Peyer's patch (tissue), 4 donors: ENCODE measurements at places on chromosomes 13 and 19.
A peak's percentile ranks its signal among the peaks of the same experiment; 100 is the strongest.

DNA sequence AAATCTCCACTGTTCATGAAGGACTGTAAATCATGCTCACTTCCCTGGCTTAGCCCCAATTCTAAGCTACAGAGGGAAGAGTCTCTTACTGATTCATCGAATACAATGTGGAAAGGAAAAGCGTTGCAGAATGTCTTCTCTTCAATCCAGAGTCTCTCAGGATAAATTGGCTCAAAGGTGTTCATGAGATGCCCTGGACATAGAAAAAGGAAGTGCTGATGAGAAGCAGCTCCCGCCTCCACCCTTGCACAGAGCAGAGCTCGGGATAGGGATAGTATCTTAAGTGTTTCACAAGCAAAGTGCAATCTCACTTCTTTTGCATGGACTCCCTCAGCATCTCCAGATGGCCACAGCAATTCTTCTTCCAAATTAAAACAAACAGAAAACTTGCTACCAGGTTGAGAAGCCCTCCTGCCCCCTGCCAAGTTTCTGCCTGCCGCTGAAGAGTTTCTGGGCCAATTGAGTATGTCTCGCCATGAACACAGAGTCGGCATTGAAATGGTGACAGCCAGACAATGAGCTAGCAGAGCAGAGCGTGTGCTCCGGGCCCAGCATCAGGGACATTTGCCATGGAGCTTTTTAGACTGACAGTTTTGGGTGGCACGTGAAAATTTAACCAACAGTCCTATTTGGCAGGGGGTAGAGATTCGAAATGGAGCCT is 85.7 kb downstream of the C13orf42 start:
- no peaks in the 10 kb centered on the region for H3K4me1 ChIP-seq
- no peaks in the 10 kb centered on the region for H3K36me3 ChIP-seq
- H3K4me3 ChIP-seq, result no peak overlapping the region
- no peak for DNase-seq
- no peaks in the 10 kb centered on the region for H3K27me3 ChIP-seq
- H3K27ac ChIP-seq, result no peak overlapping the region

GRCh38 chr13:53463106-53463505 is 434.5 kb downstream of the OLFM4 start:
- H3K36me3 ChIP-seq, result no peaks in the 10 kb centered on the region
- no peak for DNase-seq
- no peaks in the 10 kb centered on the region for H3K4me1 ChIP-seq
- no peak overlapping the region for H3K4me3 ChIP-seq

- peak; percentile 46 for DNase-seq
- H3K27me3 ChIP-seq, result no peaks in the 10 kb centered on the region
- peaks cover 36% of the 10 kb centered on the region for H3K4me1 ChIP-seq
- H3K27ac ChIP-seq, result no peak overlapping the region
- no peaks in the 10 kb centered on the region for H3K36me3 ChIP-seq
- no peak overlapping the region for H3K4me3 ChIP-seq
Measured at GRCh38 chr19:33297401-33298145, 4.8 kb downstream of the CEBPA start.

DNA sequence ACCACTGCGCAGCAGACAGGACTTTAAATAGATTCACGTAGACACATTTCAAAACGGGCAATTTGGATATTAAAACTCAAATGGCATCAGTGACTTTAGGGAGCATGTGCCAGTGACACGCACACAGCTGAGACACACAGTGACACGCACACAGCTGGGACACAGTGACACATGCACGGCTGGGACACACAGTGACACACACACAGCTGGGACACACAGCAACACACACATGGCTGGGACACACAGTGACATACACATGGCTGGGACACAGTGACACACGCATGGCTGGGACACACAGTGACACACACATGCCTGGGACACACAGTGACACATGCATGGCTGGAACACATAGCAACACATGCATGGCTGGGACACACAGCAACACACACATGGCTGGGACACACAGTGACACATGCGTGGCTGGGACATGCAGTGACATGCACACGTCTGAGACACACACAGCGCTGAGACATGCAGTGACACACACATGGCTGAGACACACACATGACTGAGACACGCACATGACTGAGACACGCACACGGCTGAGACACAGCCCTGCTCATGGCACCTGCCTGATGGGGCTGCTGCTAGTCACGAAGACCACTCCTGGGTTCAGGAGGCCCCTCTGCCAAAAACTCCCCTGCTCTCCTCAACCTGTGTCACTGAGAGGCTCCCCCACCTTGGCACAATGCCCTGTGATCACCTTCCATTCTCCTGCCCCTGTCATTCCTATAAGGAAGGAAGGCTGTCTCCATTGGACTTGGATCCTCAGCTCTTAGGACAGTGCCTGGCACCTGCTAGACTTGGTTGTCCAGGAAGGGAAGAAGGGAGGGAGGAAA is 52.5 kb downstream of the SOX1 start:
- H3K4me3 ChIP-seq, result no peak overlapping the region
- no peaks in the 10 kb centered on the region for H3K36me3 ChIP-seq
- no peak overlapping the region for H3K27ac ChIP-seq

DNA sequence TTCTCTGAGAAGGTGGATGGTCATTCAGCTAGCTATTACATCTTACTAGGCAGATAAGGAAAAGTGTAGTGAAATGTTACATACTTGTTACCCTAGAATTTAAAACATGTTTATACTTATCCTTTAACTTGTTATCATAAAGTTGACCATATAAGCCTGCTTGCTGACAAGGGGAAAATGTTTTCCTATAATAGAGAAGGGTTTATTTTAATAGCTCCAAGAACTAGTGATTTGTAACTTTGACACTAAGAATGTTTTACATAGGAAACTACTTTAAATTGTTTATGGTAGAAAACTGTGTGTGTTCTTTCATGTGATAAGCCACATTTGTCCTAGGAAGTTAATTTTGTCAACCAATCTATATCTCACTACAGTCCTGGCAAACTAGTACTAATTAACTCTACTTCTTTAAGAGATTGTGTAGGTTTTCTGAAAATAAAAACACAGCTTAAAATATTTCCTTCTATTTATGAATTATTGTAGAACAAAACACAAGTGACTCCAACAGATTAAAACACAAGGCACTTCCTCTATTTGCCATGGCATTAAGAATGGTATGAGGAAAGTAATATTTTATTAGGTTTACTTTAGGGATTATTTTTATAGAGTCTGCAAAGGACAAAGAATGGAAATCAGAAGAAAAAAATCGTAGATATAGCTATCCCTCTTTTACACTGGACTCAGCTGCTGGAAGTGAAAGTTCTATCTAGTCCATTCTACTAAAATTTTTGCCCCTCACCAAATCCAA is 233.3 kb upstream of the NBEA start:
- no peak overlapping the region for H3K4me3 ChIP-seq
- no peak overlapping the region for H3K27ac ChIP-seq
- H3K36me3 ChIP-seq, result no peaks in the 10 kb centered on the region
- no peaks in the 10 kb centered on the region for H3K4me1 ChIP-seq
- DNase-seq, result no peak

GRCh38 chr19:21835429-21835809 is 563 bp downstream of the ZNF43 start:
- peak overlapping the region; percentile 87 for H3K27ac ChIP-seq
- DNase-seq, result no peak
- H3K36me3 ChIP-seq, result no peaks in the 10 kb centered on the region

GRCh38 chr13:73820285-73820684 is 313.9 kb downstream of the KLF12 start:
- no peaks in the 10 kb centered on the region for H3K27me3 ChIP-seq
- no peaks in the 10 kb centered on the region for H3K36me3 ChIP-seq
- no peak overlapping the region for H3K27ac ChIP-seq
- H3K4me1 ChIP-seq, result no peaks in the 10 kb centered on the region

DNA sequence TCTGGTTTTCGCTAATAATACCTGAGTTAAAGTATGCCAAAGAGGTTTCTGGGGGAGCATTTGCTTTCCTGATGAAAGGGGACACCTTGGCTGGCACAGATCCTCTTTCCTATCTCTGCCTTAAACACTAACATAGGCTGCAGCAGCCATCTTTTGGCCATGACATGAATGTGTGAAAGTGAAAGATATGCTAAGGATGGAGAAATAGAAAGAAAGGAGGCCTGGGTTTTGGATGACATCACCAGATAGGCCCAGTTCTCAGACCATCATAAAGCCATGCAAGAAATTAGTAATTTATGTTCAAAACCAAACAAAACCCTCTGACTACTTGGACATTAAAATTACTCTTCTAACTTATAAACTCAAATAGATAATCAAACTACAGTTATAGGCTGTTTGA is 279.7 kb downstream of the COG6 start:
- H3K27me3 ChIP-seq, result no peaks in the 10 kb centered on the region
- no peaks in the 10 kb centered on the region for H3K4me1 ChIP-seq
- H3K4me3 ChIP-seq, result no peak overlapping the region
- no peak overlapping the region for H3K27ac ChIP-seq
- no peak for DNase-seq
